Right atrium auricular region (tissue), 2 donors: ENCODE measurements at places on chromosomes 2 and 18.

DNA sequence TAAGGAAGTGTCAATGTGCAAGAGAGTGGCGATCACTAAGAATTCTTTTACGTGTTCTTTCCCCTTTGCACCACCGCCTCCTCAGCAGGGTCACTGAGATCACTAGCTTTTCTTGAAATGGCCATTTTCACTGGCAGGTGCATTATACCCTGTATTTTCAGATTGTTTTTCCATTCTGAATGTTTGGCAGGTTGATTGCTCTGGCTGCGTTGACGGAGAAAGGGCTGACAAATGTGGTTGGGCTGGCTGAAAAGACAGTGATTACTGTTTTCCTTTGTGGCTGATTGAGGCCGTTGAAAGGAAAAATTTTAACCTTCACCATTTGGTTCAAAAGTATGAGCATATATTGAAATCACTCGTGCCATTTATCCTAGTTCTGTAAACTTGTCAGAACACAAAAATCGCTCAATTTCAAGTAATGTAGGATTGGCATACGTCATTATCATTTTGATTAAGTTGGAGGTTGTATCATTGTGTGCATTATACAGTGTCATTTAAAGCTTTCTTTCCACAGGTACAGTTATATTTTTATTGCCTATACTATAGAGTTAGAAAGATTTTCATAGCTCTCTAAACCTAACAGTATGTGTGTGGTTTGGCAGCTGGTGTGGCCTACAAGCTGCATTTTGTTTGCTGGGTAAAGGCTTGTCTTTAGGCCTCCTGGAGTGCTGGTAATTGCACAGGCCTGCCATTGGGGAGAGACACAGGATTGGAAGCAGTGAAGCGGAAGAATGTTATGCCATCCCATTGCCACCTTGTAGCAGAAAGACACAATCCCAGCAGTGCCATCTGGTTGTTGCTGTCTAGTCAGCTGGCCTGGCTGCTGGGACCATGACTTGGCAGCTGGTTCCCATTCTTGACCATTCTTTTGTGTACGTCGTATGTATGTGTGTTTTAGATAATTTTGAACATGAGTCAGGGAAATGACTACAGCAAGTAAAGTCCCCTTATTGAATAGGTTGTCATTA is 36.7 kb downstream of the DYNC1I2 start:
- no peak for DNase-seq
- no peaks in the 10 kb centered on the region for H3K27me3 ChIP-seq
- peaks cover 33% of the 10 kb centered on the region for H3K36me3 ChIP-seq
- H3K4me1 ChIP-seq = no peaks in the 10 kb centered on the region

- H3K36me3 ChIP-seq = peaks cover 45% of the 10 kb centered on the region
- H3K4me1 ChIP-seq = no peaks in the 10 kb centered on the region
- H3K27ac ChIP-seq = no peak overlapping the region
- H3K4me3 ChIP-seq = no peak overlapping the region
Measured at GRCh38 chr2:85619617-85620016, 3.6 kb downstream of the USP39 start.

- no peak for DNase-seq
- no peak overlapping the region for H3K4me3 ChIP-seq
- no peaks in the 10 kb centered on the region for H3K36me3 ChIP-seq
- no peaks in the 10 kb centered on the region for H3K4me1 ChIP-seq
- no peaks in the 10 kb centered on the region for H3K27me3 ChIP-seq
Measured at GRCh38 chr2:145028101-145028920, 508.4 kb upstream of the ZEB2 start.

- H3K27ac ChIP-seq = no peak overlapping the region
- H3K36me3 ChIP-seq = no peaks in the 10 kb centered on the region
- no peak for DNase-seq
- peaks cover 14% of the 10 kb centered on the region for H3K4me1 ChIP-seq
- no peaks in the 10 kb centered on the region for H3K27me3 ChIP-seq
Measured at GRCh38 chr18:48172226-48173006, 236.8 kb downstream of the ZBTB7C start.

GRCh38 chr2:197207106-197207505 is 103.5 kb downstream of the ANKRD44 start:
- H3K4me1 ChIP-seq = no peaks in the 10 kb centered on the region
- H3K27ac ChIP-seq = no peak overlapping the region
- H3K27me3 ChIP-seq = no peaks in the 10 kb centered on the region
- DNase-seq = no peak
- no peak overlapping the region for H3K4me3 ChIP-seq
